ENCODE measurements at places on chromosomes 3 and 15.

DNA sequence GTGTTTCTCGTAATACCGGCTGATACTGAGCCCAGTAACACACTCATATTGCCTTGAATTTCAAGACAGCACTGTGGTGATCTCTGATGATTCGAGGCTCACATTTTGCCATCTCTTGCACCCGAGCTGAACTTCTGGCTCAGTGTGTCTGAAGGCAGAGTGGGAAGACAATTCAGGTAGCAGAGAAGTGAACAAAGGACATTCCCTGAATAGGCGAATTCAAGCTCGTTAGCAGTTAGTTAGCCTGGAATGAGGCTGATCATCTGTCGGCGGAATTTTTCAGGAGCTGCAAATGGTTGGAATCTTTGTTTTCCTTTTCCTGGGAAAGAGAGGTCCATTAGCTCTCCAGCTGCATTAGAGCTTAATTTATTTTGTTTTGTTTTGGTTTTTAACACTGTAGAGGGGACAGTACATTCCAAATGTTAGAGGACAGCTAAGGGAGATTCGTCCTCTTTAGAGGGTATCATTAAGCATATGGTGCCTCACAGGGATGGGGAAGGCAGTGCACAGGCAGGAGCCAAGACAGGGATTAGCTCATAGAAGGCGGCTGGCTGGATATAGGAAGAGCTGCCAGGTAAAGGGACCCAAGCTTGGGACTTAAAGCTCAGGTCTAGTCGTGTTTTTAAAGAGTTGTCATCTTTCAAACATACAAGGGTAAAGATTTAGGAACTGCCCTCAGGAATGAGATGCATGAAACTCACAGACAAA lies 119.7 kb upstream of the DLG1 start:
- no peak for DNase-seq

GRCh38 chr3:170154569-170155143 lies 26.9 kb downstream of the PHC3 start:
- no peak for DNase-seq

GRCh38 chr3:50584391-50584790 lies 15.1 kb downstream of the HEMK1 start:
- no peak for DNase-seq

DNA sequence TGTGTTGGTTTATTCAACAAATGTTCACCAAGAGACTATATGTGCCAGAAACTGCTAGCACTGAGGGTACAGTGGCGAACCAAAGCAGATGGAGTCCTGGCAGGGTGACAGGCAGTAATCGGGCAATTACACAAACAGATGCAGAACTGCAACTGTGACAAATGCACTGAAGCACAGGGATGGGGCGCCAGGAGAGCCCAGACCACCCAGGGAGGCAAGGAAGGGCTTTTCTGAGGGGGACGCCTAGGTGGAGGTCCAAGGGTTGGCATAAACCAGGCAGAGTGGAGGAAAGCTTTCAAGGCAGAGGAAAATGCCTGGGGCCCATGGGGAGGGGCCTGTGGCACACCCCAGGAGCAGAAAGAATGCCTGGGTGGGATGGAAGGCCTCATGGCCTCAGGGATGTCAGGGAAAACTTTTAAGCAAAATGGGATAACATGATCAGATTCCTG lies 5.5 kb downstream of the DIS3L start:
- peak; percentile 61 for DNase-seq

GRCh38 chr3:42151596-42152168 lies 60.5 kb downstream of the TRAK1 start:
- DNase-seq = no peak

GRCh38 chr15:48592933-48593332 lies 52.6 kb downstream of the FBN1 start:
- DNase-seq = no peak

DNA sequence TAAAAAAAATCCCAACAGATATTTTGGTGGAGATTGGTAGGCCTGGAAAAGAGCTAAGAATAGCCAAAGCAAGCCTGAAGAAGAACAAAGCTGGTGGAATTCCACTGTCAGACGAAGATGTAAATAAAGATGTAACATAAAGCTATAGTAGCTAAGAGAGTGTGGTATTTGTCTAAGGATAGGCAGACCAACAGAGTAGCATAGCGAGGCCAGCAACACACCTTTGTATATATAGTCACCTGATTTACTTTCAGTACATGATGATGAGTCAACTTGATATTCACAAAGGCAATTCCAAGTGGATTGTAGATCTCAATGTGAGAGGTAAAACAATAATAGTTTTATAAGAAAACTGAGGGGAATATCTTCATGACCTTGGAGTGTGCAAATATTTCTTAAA lies 53.6 kb upstream of the SYN2 start:
- DNase-seq = no peak

- peak; percentile 79 for DNase-seq
Measured at GRCh38 chr3:120095226-120095978, 1.2 kb upstream of the GSK3B start.

DNA sequence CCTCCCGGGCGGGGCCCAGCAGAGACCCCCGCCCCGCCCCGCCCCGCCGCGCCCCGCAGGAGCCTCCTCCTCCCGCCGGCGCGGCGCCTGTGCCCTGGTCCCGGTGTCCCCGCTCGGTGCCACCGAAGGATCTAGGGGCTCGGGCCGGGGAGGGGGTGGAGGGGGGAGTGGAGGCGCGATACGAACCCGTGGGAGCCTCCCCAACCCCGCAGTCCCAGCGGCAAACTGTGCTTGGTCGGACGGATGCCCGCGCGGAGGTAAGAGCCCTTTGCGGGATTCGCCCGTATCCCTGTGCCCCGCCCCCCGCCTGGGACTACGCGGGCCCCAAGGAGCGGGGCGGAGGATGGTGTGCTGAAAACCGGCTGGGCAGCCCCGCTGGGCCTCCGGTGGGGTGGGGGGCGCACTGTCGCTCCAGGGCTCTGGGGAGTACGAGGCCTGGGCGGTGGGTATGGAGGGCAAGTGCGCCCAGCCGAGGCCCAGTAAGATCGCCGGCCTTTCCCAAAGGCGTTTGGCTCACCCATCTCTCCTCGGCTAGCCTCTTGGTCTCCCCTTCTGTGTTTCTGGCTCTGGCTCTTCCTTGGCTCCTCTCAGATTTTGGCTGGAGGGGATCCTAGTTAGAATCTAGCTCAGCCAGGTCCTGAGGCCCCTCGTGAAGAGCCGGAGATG lies 65.6 kb upstream of the POLG start:
- no peak for DNase-seq

DNA sequence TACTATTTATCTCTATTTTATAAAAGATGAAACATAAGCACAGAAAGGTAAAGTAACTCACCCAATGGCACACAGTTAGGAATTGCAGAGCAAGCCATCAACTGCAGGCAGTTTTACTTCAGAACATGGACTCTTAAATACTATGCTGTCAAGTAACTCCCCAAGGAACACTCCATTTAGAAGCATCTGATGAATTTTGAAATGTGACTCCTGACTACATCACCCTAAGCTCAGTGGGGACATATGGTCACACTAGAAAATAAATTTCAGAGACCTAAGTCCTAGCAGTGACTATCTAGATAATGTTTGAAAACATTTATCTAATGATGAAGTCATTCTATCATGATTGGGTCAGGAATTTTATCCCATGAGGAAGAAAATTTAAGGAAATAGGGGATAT lies 272.8 kb upstream of the ARRDC4 start:
- DNase-seq = no peak

DNA sequence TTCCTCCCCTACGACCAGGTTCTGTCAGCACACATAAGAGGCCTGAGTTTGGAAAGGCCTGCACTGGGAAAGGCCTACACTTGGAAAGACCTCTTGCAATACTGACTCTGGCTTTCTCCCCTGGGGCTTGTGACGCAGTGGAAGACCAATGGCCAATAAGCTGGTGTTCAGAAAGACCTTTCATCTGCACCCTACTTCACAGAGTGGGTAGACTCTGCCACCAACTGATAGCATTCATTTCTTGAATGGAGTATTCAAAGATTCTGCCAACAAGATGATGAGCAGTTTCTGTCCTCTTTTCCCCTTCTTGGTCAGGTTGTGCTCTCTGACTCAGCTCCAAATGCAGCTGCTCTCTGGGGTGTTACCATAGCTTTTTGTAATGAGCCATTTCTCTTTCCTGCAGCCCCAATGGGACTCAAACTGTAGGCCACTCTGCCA lies 48.8 kb downstream of the TIPARP start:
- DNase-seq = no peak

GRCh38 chr3:13480340-13481318 lies 523 bp downstream of the HDAC11 start:
- peak; percentile 23 for DNase-seq

Measured in NCI-H1092 treated with DMSO at 0.1 percent for 48 hours (cell line).